ENCODE measurements at places on chromosomes 6 and 20.

GRCh38 chr20:896501-897025 is 19.6 kb downstream of the ANGPT4 start:
- DNase-seq = no peak

DNA sequence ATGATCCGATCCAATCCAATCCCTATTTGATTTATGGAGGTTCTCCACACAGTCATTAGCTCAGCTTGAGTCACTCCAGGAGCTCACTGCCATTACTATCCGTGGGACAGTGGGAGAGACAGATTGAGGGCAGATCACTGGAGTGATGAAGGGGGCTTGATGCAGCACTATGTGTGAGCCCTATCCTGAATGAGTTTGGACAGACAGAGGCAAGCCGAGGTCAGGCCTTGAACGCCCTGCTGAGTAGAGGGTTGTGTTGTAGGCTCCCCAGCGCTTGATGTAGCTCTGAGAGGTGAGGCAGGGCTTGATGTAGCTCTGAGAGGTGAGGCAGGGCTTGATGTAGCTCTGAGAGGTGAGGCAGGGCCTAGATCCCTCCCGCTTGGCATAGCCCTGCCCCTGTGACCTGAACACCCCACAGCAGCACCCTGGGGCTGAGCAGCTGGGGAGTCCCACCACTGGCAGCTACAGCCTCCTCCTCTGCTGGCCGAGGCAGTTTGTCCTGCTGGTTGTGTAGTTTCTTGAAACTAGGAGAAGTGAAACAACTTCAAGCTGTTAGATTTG is 58.7 kb downstream of the ZFAND3 start:
- DNase-seq = no peak

- DNase-seq = no peak
Measured at GRCh38 chr20:32804022-32804715, 15.6 kb upstream of the MAPRE1 start.

DNA sequence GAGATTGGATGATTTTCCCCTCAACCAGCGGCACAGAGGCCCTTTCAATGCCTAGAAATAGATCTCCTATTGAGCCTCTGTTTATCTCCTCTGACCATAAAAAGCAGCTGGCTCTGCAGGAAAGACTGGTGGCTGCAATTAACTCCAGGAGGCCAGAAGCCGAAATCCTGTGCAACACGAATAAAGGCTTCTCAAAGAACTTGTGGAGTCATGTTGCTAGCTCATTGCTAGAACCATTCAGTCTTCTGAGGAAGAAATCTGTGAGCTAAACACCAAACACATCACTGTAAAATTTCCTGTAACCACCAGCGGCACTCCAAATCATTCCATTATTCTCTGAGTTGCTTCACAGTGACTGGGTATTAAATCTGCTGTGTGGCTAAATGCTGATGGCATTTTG is 49.1 kb upstream of the TPD52L1 start:
- DNase-seq = no peak

- no peak for DNase-seq
Measured at GRCh38 chr6:30763618-30764489, 19.5 kb upstream of the IER3 start.

GRCh38 chr6:2900221-2900807 is 2.8 kb downstream of the SERPINB9 start:
- no peak for DNase-seq

- DNase-seq = no peak
Measured at GRCh38 chr6:137494988-137495702, 951 bp upstream of the OLIG3 start.

- DNase-seq = no peak
Measured at GRCh38 chr6:148523551-148523950, 180.9 kb downstream of the SASH1 start.

- DNase-seq = no peak
Measured at GRCh38 chr6:13303668-13304017, 24.7 kb downstream of the TBC1D7 start.

- DNase-seq = no peak
Measured at GRCh38 chr6:138101946-138102731, 5.1 kb downstream of the PERP start.

DNA sequence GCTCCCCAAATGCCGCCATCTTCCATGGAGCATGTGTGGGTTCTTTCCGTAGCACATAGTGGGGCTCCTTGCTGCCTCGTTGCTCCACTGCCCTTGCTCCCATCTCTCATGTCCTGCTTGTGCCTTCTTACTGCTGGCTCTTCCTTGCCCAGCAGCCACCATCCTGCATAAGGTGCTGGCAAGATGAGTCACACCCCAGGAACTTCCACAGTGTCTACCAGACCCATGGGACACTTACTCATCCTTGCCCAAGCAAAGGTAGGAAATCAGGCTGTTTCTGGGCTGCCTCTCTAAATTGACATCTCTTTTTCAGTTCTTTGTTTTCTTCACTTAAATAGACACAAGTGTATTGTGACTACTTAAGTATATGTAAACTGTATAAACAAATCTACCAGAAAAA is 39.4 kb upstream of the RGS17 start:
- DNase-seq = no peak

DNA sequence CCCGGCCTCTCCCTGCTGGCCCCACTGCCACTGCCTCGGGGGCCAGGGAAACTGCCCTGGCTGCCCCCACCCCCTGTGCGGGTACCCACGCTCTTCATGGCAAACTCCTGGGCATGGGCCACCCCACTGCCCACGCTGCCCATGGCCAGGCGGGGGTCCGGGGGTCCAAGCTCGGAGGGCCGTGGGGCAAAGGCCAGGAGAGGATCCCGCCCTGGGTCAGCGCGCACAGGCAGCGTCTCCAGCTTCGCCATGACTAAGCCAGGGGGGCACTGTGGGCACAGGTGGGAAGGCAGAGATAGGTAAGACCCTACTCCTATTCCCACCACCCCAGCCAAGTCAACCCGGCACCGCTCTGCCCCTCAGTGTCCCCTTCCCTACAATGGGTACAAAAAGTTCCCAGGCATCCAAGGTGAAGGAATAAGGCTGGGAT is 6.4 kb downstream of the LZTS3 start:
- DNase-seq = no peak

Data from activated CD8-positive, alpha-beta memory T cell treated with anti-CD3 and anti-CD28 coated beads, Interleukin-2, amount 50 U/mL, for 4 hours (primary cell).